Hepatocyte (in vitro differentiated cells): ENCODE measurements at places on chromosomes 3 and 15. TPM values are rescaled to one million over a fixed set of nuclear protein-coding genes. Genes with fewer than 3 reads are reported as not detected.

The ADIPOQ gene
- total RNA-seq: not detected in 2 replicates

The HDGFL3 gene
- total RNA-seq: 35.7 and 50.6 TPM in 2 replicates

The TMEM40 gene
- 0.52 TPM in 1 of 2 replicates, not detected in the other for total RNA-seq

GRCh38 chr3:85560088-85560785 lies 601.4 kb downstream of the CADM2 start:
- H3K27me3 ChIP-seq: no peaks in the 10 kb centered on the region
- no peak overlapping the region for H3K27ac ChIP-seq

DNA sequence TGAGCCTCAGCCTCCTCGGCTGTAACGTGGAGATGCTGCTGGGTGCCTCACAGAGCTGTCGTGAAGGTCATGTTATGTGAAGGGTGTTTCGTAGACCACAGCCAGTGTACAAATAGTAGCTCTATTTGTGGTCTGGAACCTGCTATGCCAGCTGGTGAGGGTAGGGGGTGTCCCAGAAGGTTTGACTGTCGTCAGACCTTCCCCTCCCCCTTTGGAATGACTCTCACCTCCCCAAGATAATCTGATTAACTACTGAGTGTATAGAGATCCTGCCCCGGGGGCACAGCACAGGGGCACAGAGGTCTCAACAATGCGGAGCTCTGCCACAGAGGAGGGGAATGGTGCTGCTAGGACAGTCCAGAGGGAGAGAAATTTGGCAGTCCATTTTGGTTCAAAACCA lies 20.5 kb downstream of the FGD5 start:
- H3K4me3 ChIP-seq: no peak overlapping the region
- no peak for DNase-seq
- H3K27ac ChIP-seq: no peak overlapping the region
- H3K27me3 ChIP-seq: peaks cover 4% of the 10 kb centered on the region
- peaks cover 18% of the 10 kb centered on the region for H3K4me1 ChIP-seq

DNA sequence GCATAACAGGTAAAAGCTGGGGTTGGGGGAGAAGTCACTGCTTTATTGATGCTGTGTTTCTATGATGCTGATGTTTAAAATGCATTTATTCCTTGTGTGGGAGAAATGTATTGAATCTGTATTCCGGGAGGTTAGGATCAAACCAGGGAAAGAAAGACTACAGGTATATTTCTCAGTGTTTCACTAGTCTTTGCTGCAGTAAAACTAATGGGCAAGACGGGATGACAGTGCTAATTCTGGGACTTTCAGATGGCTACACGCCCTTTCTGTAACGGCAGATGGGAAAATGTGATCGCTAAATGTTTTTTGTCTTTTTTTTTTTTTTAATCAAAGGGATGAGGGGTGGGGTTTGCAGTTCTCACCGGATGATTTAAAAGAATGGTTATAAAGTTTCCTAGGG lies 393 bp downstream of the CNTN6 start:
- DNase-seq: no peak
- H3K27ac ChIP-seq: no peak overlapping the region
- no peaks in the 10 kb centered on the region for H3K36me3 ChIP-seq
- no peaks in the 10 kb centered on the region for H3K27me3 ChIP-seq

GRCh38 chr3:30161375-30161774 lies 445.0 kb upstream of the TGFBR2 start:
- H3K4me3 ChIP-seq: no peak overlapping the region
- no peak overlapping the region for H3K27ac ChIP-seq
- no peaks in the 10 kb centered on the region for H3K4me1 ChIP-seq
